Activated naive CD8-positive, alpha-beta T cell treated with anti-CD3 and anti-CD28 coated beads, Interleukin-2, amount 10 ng/mL, durations not matched to agents 7 days and 5 days (primary cell): ENCODE measurements at places on chromosomes 3 and 15. TPM values are rescaled to one million over a fixed set of nuclear protein-coding genes. Genes with fewer than 3 reads are reported as not detected.

DNA sequence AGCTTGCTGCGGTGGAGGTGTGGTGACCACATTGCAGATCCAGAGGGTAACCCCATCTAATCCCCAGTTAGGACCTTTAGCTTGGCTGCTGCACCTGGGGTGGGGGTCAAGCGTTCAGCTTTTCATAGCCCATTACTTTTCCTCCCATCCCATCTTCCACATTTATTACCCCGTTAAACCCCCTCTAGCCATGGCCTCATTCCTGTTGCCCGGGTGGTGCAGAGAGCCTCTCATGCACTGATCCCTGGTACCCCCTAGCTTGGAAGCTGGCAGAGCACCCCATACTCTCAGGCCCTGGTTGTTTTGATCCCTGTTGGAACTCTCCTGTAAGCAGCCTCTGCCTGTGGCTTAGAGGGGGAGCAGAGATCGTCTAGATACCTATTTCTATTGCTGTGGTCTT is 20.8 kb downstream of the CDAN1 start:
- no peak for DNase-seq

GRCh38 chr3:124372775-124373174 is 357.5 kb upstream of the UMPS start:
- no peak for DNase-seq

- no peak for DNase-seq
These were observed 44.5 kb upstream of the SEC22A start for GRCh38 chr3:123157209-123157597.

DNA sequence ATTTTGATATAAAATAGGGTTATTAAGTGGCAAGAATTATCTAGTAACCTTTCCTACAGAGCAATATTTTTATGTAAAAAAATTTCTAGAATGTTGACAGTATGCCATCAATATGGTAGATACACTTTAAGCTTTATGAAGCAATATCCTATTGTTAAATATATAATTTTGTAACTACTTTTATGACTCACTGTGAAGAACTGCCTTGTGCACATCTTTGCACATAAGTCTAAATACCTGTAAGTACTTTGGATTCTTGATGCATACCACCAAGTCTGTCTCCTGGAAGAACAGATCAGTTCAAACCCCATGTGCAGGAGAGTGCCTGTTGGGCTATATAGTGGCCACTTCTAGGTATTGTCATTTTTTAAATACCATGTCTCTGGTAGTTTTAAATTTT is 205.7 kb upstream of the EIF1B start:
- no peak for DNase-seq

Gene PLAAT1
- not detected for total RNA-seq

Gene CIB2
- total RNA-seq: 1.5 TPM

DNA sequence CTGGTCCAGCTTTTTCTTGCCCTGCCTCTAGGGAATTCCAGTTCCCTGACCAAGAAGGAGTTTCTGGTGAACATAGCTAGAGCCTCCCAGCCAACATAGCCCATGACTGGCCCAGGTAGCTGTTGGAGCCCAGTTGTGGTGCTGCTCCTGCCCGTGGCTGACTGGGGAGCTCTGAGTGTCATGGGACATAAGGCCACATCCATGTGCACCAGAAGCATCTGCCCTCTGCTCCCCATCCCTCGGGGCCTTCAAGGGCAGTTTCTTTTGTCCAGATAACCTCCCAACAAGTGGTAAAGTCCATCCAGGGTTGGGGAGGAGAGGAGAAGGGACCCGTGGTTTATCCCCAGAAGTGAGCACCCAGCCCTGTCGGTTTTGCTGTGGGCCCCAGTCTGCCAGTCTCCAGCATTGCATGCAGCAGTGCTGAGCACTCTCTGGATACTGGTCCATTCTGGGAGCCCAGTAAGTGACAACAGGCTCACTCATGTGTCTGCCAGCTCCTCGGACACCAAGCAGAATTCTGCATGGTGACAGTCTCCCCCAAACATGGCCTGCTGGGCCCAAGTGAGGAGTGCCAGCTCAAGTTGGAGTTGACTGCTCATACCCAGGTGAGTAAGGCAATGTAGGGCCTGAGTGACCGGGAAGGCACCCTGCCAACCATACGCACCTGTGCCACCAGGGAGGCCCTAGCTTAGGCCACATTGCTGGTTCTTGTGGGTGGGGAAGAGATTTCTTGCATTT is 28.8 kb downstream of the ACAA1 start:
- no peak for DNase-seq

- DNase-seq: no peak
These were observed 379.0 kb downstream of the GBE1 start for GRCh38 chr3:81382470-81382869.

DNA sequence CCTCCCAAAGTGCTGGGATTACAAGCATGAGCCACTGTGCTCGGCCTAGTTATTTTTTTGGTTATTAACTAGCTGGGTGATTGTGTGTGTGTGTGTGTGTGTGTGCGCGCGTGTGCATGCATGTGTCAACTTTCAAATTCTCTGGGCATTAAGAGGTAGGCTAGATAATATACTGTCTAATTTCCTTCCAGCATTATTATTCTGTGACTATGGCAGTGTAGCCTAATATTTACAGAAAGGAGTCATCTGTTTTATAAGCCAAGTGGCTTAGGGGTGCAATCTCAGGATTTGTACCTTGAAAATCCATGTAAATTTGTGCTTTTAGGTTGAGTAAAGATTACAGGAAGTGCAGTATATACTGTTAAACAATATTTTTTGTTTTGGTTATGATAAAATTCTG is 85.1 kb upstream of the ZBTB20 start:
- DNase-seq: no peak
